ENCODE measurements at places on chromosomes 1 and 21.

- no peak for DNase-seq
Observed at GRCh38 chr1:200866116-200866515, 6.7 kb upstream of the GPR25 start.

DNA sequence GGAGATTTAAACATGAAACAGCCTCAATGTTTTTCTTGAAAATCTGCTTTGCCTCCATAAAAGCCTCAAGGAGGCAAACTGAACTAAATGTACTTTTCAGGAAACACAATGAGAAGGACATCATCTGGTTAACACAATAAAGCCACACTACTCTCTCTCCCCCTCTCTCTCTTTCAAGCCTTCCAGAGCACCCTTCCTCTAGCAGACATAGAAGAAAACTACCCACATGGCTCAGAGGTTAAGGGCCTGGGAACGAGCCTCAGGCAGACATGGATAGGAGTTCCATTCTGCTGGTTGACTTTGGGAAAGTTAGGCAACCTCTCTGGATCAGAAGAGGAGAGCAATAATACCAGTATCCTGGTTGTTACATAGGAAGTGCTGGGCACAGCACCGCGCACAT is 42.9 kb downstream of the RUNX1 start:
- no peak for DNase-seq

GRCh38 chr1:232137066-232137465 is 492.9 kb downstream of the SIPA1L2 start:
- DNase-seq = no peak

- no peak for DNase-seq
Observed at GRCh38 chr1:66350001-66350547, 183.9 kb upstream of the SGIP1 start.

DNA sequence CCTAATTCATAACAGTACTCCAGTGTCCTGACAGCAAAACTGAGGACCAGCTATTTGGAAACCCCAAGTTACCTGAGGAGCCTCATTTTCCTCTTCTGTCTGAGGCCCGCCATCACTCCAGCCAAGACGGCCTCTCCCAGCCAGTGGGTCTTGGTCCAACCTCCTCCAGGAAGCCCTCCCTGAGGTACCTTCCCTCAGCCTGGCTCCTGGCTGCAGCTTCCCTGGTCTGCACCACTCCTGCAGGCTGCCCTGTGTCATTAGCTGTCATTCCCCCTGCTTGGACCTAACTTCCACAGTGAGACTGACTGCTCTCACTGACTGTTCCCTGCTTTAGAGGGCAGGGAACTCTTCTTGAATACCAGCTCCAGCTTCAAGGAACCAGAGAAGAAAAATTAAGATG is 33.0 kb downstream of the BCAR3 start:
- no peak for DNase-seq

DNA sequence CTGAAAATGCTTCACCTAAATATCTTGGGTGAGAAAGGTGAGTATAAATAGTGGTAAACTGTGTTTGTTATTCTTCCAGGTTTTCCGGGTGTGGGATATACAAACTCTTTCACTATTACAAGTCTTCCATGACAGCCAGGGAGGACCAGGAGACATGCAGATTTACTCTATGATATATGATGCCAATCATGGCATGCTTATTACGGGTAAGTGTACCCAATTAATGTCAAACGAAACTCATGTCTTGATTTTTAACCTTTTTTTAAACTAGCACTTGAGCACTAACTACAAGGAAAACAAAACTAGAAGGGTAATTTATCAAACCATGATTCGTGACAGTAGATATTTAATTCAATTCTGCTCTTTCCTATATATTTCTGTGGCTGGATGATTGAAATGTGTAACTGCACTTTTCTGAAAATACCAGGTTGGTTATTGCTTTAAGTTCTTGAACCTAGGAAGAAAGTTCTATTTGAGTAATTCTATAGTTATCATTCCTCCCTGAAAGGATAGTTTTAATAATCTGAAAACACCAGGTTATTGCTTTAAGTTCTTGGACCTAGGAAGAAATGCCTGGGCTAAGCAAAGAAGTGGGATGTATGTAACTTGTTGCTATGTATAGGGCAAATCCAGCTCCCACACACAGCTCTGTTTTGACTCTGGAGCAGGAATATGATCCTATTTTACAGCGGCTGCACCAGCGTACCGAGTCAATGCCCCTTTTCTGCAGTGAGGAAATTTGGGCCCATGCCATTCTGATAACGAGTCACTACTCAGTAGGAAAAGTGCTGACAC is 86.4 kb downstream of the WDR64 start:
- DNase-seq = no peak

GRCh38 chr1:198350456-198350855 is 190.0 kb downstream of the ATP6V1G3 start:
- no peak for DNase-seq

DNA sequence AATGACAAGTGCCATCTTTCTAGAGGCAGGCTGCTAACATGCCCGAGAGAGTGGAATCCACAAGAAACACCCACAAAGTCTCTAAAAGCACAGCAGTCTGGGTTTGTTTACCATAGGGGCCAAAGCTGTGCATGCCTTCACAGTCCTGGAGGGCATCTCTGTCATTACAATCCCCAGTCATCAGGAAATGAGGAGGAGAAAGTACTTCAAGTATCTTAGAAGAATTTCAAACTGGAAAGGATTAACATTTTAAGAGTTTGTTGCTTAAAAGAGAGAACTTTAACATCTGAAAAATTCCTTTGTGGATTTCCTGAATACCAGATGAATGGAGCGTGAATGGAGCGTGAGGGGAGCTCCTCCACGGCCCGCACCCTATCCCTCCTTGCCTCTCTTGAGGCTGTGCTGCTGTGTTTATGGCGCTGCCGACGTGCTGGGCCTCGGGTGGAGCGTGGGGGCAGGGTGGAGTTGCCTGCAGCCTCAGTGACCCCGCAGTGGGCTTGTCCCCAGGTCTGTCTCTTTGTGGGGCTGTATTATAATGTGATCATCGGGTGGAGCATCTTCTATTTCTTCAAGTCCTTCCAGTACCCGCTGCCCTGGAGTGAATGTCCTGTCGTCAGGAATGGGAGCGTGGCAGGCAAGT is 23.3 kb downstream of the SLC6A17 start:
- DNase-seq = no peak

GRCh38 chr1:180842052-180842451 is 70.6 kb upstream of the KIAA1614 start:
- DNase-seq = peak; percentile 35

- no peak for DNase-seq
Observed at GRCh38 chr1:99784143-99784542, 17.7 kb upstream of the FRRS1 start.

DNA sequence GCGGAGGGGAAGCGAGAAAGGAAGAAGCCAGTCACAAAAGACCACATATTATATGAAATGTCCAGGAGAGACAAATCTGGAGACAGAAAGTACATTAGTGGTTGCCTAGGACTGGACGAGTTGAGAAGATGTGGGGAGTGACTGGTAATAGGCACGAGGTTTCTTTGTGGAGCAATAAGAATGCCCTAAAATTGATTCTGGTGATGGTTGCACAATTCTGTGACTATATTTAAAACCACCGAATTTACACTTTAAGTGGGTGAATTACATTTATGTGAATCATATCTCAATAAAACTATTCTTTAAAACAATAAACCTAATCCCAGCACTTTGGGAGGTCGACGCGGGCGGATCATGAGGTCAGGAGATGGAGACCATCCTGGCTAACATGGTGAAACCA is 63.1 kb downstream of the ZNF281 start:
- DNase-seq = peak; percentile 61

- no peak for DNase-seq
Observed at GRCh38 chr1:5497503-5497902, 494.7 kb downstream of the NPHP4 start.

DNA sequence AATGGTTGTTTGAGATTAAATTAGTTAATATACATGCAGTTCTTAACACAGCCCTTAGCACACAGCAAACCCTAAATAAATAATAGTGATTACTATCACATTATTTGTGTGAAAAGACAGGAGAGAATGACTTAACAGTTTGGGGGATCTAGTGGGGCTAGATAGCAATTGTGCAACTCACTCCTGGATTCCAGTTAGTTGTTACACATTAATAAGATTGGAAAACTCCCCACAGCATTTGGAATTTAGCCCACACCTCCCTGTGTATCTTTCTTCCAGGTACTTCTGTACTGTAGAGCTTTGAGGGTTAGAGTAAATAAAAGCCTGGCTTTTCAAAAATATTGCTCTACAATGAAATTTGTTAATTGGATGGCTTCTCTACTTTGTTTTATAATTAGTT is 93.2 kb downstream of the KCTD3 start:
- DNase-seq = no peak

DNA sequence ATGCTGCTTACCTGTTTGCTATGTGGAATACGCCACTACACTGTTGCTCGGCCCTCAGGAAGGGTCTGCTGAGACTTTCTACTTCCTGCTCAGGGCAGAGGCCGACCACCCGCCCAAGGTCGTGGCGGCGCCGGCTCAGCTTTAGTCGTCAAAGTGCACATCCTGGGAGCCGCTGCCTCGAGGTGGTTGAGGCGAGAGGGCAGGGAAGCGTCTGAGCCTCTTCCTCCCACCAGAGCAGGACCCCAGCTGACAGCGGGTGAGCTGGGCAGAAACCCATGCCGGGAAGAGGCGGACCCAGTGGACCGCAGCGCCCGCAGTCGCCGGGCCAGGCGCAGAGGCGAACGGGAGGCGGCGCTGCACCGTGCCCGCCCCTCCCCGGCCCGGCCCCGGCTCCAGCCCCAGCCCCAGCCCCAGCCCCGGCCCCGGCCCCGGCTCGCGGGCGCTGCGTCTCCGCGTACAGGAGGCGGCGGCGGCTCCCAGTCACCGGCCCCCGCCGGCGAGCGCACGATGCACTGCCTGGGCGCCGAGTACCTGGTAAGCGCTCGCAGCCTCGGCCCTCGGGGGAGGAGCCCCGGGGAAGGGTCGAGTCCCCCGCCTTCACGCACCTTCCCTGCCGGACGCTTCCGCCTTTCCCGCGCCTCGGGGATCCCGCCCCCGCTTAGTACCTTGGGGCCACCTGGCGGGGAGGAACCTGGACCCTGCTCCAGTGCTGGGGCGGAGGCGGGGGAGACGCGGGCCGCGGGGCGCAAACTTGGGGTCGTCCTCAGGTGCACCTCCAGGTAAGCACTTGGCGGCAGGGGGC is at the start of gene SLC44A3:
Gene SLC44A3, plus strand, starts transcription at position 413 of the 802 bp plus-strand sequence. Its CDS starts 95 bp downstream, at position 508.
- DNase-seq = no peak
